A549 treated with CpdA at 1 μM for 4 hours (cell line): ENCODE measurements at places on chromosomes 2 and 18. TPM values are rescaled to one million over a fixed set of nuclear protein-coding genes. Genes with fewer than 3 reads are reported as not detected.

The SCN3A gene
- total RNA-seq, result 0.02 to 0.04 TPM (median 0.02 TPM) in 3 of 5 replicates, not detected in the others

The DNAH6 gene
- total RNA-seq, result 0.02 to 0.05 TPM (median 0.04 TPM) in 4 of 5 replicates, not detected in the other

The SFT2D3 gene
- 4.1 to 6.2 TPM (median 5.7 TPM) in 5 replicates for total RNA-seq

The MTERF4 gene
- 25.1 to 33.1 TPM (median 26.4 TPM) in 5 replicates for total RNA-seq

The MBD5 gene
- 3.6 to 8.7 TPM (median 5.9 TPM) in 5 replicates for total RNA-seq

The ANKZF1 gene
- total RNA-seq, result 16.9 to 25.9 TPM (median 21.0 TPM) in 5 replicates

The C18orf54 gene
- total RNA-seq, result 1.9 to 3.6 TPM (median 2.6 TPM) in 5 replicates

The FEV gene
- 0.08 TPM in 1 of 5 replicates, not detected in the others for total RNA-seq

The PLA2R1 gene
- total RNA-seq, result 1.9 to 2.6 TPM (median 2.6 TPM) in 5 replicates

The PLB1 gene
- 1.0 to 2.1 TPM (median 1.6 TPM) in 5 replicates for total RNA-seq

The IL36G gene
- 0.10 TPM in 1 of 5 replicates, not detected in the others for total RNA-seq

The UGT1A8 gene
- total RNA-seq, result 0.03 to 0.08 TPM in 2 of 5 replicates, not detected in the others
